ENCODE measurements at places on chromosomes 4 and X.

GRCh38 chr4:16846540-16847117 lies 51.8 kb downstream of the LDB2 start:
- DNase-seq = no peak

- no peak for DNase-seq
Observed at GRCh38 chr4:98573791-98574190, 84.6 kb downstream of the TSPAN5 start.

- no peak for DNase-seq
Observed at GRCh38 chrX:103153661-103154060, 60.7 kb upstream of the NXF3 start.

GRCh38 chr4:1511441-1512041 lies 105.3 kb upstream of the NKX1-1 start:
- DNase-seq = no peak

GRCh38 chr4:15294202-15294601 lies 133.6 kb upstream of the C1QTNF7 start:
- DNase-seq = no peak

GRCh38 chr4:76420188-76420761 lies 666 bp downstream of the CCDC158 start:
- no peak for DNase-seq

GRCh38 chr4:151429957-151430570 lies 21.1 kb downstream of the FHIP1A start:
- DNase-seq = no peak

DNA sequence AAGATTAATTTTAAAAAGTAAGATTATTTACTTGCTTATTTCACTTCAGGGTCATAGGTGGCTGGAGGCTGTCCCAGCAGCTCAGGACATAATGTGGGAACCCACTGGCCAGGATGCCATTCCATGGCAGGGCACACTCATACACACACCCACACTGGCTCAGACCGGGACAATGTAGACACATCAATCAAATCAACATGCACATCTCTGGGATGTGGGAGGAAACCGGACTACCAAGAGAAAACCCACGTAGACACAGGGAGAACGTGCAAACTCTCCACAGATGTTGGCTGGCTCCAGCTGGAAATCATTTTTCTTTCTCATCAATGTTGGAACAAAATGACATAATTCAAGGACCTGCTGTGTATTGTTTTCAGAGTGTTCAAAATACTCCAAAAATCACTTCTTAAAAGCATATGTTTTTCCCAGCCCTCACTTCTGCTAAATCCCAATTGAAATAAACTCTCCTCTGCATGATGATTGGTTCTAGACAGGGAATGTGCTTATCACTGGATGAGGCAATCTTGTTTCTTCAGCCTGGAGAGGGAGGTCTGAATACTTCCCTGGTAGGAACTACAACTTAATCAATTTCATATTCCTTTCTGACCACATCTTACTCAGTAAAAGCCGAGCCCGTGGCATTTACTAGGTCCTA lies 18.6 kb upstream of the CPE start:
- DNase-seq = no peak

DNA sequence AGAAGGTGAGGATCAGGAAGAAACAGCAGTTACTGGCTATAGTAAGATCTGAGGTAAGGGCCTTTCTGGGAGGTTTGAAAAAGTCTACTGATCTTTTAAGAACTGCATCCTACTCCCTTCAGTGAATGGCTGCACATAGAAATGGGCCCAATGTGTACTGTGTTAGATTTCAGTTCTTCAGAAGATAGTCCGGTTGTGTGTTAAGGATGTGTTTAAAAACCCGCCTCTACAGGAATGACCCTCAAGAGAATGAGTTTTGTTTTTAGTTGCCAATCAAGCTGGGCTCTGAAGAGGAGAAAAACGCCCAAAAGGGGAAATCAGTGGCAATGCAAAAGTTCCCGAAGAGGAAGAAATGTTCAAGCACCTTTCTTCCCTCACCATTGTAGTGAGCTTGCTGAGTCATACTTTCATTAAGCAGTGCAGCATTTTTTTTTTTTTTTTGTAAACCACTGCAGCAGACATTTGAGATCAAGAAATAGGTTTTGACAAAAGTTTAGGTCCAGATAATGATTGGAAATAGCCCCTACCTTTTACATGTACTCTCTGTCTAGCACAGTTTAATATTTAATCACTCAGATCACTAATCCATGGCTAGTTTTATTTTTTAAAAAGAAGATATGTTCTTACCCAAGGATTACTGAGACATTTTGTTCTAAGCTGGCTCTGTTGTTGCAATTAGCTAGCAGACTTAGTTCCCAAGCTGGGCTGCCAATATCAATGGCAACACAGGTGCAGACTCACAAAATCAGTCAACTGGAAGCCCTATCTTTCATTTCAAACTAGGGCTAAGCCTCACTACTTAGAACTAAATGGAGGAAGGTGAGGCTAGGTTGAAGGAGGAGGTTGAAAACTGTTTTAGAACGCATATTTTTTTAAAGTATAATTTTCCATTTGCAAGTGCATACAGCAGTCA lies 7.0 kb upstream of the TRPC5OS start:
- DNase-seq = no peak

- no peak for DNase-seq
Observed at GRCh38 chrX:53768451-53768850, 81.9 kb upstream of the HUWE1 start.

DNA sequence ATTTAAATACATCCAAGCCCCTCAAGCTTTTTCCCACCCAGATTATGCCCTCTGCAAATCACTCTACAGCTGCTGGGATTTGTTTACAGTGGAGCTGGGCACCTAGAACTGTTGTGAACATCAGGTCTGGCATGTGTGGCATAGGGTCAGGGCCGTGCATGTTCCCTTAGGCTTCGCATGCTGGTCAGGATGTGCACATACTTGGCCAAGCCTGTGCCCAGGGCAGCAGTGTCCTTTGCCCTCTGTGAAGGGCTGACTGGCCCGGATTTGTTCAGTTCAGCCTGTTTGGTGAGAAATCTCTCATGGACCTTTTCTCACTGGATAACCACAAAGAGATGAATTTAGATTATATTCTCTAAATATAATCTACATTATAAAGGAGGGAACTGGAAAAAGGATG lies 471.9 kb downstream of the TRIML1 start:
- DNase-seq = no peak

DNA sequence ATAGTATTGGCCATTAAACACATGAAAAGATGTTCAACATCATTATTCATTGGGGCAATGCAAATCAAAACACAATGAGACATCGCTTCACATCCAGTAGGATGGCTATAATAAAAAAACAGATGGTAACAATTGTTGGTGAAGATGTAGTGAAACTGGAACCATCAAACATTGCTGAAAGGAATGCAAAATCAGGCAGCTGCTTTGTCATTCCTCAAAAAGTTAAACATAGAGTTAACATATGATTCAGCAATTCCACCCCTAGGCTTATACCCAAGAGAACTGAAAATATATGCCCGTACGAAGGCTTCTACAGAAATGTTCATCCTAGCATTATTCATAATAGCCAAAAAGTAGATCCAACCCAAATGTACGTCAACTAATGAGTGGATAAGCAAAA lies 144.0 kb upstream of the NAP1L5 start:
- DNase-seq = no peak

GRCh38 chr4:113114884-113115283 lies 65.4 kb downstream of the ANK2 start:
- no peak for DNase-seq

DNA sequence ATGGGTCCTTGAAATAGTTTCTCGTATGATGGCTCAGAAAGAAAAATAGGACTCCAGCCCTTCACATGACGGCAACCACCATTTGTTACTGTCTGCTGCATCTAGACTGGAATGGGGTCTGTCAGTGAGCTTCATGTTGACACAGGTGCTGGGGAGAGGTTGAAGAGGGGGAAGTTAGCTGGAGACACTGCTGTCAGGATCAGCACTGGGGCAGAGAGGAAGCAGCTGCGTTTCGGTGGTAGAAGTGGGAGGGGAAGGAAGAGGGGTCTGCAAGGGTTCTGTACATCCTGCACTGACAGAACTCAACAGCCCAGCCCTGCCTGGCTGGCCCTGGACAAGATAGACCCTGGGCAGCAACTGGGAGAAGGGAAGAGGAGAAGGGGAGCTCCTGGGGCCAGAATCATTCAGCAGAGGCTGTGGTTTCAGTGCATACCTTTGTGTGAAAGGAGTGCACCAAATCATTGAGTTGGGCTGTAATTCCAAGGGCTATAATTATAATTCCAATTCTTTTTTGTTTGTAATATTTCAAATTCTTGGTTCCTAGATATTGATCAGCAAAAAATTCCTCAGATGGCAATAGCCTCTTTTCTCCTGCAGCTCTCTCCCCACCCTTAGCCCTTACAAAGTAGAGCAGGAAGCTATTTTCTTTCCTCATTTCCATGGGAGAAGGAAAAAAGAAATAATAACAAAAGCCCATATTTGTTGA lies 119.4 kb upstream of the C1GALT1C1 start:
- no peak for DNase-seq

- DNase-seq = no peak
Observed at GRCh38 chr4:86822136-86822535, 27.0 kb downstream of the SLC10A6 start.

GRCh38 chr4:19304028-19304427 lies 947.7 kb upstream of the SLIT2 start:
- DNase-seq = no peak

- DNase-seq = no peak
Observed at GRCh38 chr4:16869594-16870245, 28.7 kb downstream of the LDB2 start.

DNA sequence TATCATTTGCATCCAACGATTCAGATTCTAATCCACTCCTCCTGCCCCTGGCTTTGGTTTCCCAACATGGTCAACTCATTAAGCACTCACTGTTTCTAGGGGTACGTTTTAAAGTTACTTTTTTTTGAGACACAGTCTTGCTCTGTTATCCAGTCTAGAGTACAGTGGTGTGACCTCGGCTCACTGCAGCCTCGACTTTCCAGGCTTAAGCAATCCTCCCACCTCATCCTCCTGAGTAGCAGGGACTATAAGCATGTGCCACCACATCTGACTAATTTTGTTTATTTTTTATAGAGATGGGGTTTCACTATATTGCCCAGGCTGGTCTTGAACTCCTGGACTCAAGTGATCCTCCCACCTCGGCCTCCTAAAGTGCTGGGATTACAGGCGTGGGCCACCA lies 48.9 kb downstream of the TMEM156 start:
- no peak for DNase-seq

- no peak for DNase-seq
Observed at GRCh38 chrX:151984328-151984727, 9.9 kb upstream of the GABRE start.
